ENCODE measurements at places on chromosomes 2 and 18. TPM values are rescaled to one million over a fixed set of nuclear protein-coding genes. Genes with fewer than 3 reads are reported as not detected.

GRCh38 chr2:61262699-61263098 lies 100.7 kb downstream of the C2orf74 start:
- DNase-seq, result no peak

Gene DSG1
- total RNA-seq, result 0.89 TPM

DNA sequence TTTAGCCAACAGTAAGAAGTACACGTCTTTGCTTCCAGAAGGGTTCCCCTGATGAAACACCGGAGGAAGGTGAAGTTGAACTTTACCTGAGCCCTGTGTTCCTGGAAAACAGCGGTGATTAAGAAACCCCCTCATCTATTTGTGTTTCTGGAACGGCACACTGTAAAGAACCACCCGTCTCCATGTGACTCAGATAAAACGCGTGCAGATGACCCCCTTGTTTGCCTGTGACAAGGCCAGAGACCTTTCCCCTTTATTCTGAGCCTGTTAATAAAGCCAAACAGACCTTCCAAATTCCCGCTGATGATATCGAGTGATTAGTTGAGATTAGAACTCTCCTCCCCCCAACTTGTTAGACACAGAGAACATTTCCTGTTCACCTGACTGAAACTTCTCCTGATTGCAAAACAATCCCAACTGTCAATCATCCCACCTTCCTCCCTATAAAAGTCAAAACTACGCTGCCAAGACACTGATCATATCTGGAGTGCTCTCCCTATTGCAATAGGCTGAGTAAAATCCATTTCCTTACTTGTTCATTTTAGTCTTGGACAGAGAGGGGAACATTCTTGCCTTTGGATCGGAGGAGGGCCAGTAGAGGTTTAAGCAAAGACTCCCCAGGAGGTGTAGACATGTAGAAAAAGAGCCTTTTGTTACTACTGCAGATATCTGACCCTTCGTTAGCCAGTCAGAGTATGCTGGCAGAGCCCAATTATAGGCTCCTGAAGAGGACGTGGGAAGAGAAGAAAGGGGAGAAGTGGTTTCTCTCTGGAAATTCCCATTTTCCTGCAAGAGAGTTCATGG lies 914 bp upstream of the IWS1 start:
- no peak for DNase-seq

DNA sequence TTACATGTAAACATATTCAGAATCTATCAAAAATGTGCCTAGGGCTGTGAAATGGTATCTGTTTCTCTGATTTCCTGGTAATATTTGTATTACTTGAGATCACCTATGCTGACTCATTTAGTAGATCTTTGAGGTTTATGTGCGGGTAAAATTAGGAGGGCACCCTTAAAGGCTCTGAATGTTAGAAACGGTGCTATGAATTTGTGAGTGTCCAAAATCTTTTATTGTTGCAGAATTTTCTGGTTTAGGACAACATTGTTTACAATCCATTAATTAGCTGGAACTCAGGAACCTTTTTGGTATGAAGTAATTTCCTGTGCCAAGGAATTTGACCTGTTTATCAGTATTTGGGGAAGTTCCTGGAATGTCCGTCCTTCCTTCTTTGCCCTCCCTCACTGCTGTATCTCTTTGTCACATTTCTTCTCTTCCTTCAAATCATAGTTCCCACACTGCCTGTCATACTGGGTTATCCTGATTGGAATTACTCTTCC lies 130.5 kb downstream of the TANC1 start:
- DNase-seq, result no peak

DNA sequence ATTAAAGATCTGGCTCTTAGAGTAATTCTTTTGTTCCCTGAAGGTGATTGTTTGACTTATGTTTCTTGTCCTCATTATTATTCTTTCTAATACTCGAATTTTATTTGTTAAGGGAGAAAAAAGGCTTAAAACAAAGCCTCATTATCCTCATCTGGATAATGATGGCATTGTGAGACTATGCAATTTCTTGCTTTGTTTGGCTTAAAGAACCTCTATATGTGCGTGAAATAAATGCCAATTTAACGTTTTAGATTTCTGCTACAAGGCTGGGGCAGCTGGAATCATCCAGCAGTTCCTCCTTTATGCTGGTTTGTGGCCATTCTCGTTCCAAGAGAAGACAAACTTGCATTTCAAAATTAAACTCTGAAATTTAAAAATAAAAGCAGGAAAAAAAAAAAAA lies 4.9 kb upstream of the DPYSL5 start:
- no peak for DNase-seq

GRCh38 chr2:130749641-130750040 lies 5.7 kb upstream of the AMER3 start:
- no peak for DNase-seq

Gene OXER1
- total RNA-seq, result 3.7 TPM

- DNase-seq, result no peak
Observed at GRCh38 chr18:35581898-35582641, 530 bp downstream of the GALNT1 start.

DNA sequence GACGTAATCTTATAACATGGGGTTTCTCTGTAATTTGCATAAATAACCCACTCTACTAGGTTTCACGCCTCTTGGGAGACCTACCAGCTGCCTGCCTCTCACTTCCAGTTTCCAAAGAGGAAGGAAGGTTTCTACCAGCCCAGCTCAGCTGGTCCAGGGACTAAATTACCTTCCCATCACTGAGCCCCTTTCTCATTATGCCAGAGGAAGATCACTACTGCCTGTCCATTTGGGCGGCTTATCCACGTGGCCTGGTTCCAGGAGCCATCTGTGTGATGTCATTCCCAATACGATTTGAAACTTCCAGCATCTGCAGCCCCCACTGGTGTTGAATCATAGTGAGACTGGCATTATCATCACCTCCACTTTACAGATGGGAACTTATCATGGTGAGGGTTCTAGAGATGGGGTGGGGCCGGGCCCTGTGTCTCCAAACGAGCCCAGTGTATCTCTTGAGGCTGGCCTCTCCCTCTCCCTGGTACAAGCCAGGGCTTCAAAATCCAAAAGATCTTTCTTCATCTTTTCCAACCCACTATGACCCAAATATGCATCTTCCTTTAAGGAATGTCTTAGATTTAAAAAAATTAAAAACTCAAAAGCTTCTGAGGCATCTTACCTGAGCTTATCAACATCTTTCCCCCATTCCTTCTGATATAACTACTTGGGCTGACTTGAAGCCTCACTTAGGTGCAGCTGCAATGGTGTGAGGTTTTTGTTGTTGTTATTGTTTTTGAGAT lies 140.8 kb downstream of the DDX1 start:
- no peak for DNase-seq

Gene ST6GAL2
- 28.3 TPM for total RNA-seq

GRCh38 chr2:140929849-140930248 lies 1201.0 kb downstream of the LRP1B start:
- no peak for DNase-seq

DNA sequence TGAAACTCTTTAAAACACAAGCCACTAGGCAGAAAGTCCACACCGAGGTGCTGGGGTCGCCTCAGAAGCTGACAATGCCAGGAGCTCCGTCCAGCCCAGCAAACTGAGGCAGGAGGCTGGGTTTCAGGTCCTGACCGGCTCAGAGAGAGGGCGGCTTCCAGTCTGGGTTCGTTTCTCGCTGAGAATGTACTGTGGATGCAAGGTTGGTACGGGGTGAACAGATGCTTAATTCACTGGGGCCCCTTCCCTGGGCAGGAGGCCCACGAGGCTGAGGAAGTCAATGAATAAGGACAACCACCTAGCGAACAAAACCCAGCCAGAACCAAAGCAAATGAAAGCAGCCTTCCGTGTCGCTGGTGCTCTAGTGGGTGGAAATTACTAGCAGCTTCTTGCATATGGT lies 142.0 kb downstream of the RTP5 start:
- DNase-seq, result no peak

DNA sequence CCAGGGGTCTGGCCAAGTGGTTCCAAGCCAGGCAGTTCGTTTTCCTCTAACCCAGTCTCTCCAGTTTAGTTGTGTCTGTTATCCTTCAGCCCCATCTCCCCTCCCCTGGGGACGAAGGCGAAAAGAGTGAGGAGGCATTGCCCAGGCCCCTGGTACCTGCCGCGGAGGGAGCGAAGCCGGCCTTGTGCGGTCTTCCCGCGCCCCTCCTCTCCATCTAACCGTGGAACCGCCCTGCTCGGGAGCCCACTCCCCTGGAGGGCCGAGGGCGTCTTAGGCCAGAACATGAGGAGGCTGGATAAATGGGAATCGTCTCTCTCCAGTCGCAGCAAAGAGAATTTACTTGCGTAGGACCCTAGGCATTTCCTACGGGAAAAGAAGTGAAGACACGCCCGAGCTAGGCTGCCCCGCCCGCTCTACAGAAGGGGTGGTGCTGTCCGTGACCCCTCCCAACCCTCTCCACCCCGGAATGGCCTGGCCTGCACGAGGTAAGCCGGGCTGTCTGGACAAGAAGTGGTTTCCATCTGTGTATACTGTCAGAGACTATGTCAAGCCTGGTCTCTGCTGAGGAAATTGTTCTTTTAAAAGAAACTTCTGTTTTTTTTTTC lies 156.2 kb downstream of the MIB1 start:
- no peak for DNase-seq

Gene USP34
- 88.2 TPM for total RNA-seq

DNA sequence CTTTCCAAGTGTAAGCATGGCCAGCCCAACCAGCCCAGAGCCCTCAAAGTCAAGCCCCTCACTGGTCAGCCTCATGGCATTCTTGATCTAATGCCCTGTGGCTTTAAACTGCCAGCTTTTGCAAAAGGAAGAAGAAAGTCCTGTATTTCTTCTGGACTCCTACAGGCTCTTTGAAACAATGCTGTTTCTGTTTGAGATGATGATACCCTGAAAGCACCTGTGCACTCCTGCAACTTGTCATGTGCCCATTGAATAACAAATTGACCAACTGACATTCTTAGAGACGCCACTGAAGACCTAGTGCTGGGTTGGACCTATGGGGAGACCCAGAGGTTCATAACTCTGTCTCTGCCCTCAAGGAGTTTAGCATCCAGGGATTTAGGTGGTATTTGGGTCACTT lies 82.0 kb upstream of the MSH2 start:
- no peak for DNase-seq

Gene VIL1
- total RNA-seq, result 328 TPM

DNA sequence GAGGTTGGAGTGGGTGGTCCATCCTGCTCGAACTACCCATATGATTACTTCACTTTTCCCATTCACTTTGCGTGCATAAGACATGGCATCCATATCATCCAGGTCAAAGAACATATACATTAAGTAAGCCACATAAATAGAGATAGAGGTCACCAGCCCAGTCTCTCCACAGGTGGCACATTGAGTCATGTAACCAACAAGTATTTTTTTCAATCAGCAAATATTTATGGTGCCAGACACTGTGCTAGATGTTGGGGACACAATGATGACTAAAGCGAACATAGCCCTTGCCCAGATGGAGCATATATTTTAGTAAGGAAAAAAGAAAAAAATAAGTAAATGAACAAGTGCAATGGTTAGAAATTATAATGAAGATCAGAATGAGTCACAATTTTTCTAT lies 83.6 kb upstream of the LCLAT1 start:
- DNase-seq, result no peak

GRCh38 chr2:84723831-84724230 lies 157.1 kb downstream of the TRABD2A start:
- no peak for DNase-seq

- no peak for DNase-seq
Observed at GRCh38 chr18:58502628-58503027, 126.3 kb downstream of the ALPK2 start.

Gene SERPINB11
- not detected for total RNA-seq

DNA sequence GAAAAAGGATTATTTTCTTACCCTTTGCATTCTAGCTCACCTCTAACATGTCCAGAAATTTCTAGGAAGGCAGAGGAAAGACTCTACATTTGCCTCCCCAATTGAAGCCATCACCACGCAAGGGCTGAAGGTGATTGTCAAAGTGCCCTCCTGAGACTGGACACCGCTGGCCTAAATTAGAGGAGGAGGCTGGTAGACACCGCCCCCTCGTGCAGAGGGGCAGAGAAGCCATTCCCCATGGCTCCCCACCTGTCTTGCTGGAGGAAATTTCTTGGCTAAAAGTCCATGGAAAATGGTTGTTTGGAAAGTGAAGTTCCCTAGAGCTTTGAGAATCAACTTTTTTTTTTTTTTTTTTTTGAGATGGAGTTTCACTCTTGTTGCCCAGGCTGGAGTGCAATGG lies 31.3 kb upstream of the CREB1 start:
- DNase-seq, result no peak

Gene RAD51AP2
- not detected for total RNA-seq

GRCh38 chr2:232287316-232287715 lies 91.2 kb upstream of the ALPP start:
- no peak for DNase-seq

GRCh38 chr2:137118140-137118539 lies 352.8 kb downstream of the THSD7B start:
- DNase-seq, result no peak

- DNase-seq, result no peak
Observed at GRCh38 chr2:108589781-108590180, 55.5 kb downstream of the LIMS1 start.

Gene NETO1
- total RNA-seq, result not detected

DNA sequence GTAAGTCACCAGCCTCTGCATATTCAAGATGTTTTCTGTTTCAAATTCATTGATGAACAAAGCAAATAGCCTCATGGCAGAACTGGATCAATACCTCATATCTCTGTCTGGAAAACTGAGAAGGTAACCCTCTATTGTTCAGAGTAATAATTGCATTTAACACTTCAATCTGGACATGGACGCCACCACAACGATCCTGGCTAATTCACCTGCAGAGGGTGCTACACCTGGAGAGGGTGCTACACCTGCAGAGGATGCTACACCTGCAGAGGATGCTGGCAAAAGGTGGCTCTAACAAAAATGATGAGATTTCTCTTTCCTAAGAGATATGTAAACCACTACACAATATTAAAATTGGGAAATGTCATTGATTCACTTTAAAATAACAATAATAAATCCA lies 183.1 kb upstream of the HNRNPA3 start:
- DNase-seq, result no peak

Gene RAB6C
- 0.23 TPM for total RNA-seq

- DNase-seq, result no peak
Observed at GRCh38 chr18:50666536-50666935, 106.6 kb downstream of the MAPK4 start.

GRCh38 chr2:61733563-61733962 lies 120.3 kb downstream of the FAM161A start:
- DNase-seq, result no peak

Gene SH2D6
- 9.9 TPM for total RNA-seq

DNA sequence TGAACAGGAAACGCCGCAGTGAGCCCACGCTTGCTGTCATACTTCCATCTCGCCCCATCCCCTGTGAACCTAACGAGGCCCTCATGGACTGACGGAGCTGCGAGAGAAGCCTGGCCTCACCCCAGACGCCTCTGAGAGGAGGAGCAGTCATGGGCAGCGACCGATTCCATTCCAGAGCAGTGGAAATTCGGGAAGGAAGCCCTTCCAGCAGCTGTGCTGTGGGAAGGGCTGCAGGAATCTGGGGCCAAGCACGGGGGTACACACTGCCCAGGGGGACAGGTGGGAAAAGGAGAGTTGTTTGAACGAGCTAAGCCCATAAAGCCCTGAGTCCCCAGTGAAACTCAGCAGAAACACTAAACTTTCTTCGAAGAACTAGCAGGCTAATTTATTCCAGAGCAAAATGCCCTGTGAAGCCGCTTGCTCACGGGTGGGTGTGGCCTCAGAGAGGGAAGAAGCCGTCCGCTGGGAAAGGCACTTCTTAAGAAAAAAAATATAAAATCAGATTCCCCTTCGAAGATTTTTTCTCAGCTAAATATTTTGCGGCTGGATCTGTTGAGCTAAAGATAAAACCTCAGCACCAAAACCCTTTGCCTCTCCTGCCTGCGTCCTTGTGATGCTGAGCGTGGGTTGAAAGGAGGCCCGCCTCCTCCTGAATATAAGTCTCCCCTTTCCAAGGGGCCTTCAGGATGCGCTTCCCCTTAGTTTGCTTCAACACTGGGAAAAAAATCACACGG lies 38.2 kb downstream of the ANKMY1 start:
- no peak for DNase-seq

Gene CYP26B1
- 2.2 TPM for total RNA-seq

All from mucosa of gallbladder (tissue), 1 donor.